ENCODE measurements at places on chromosomes 7 and 10.

DNA sequence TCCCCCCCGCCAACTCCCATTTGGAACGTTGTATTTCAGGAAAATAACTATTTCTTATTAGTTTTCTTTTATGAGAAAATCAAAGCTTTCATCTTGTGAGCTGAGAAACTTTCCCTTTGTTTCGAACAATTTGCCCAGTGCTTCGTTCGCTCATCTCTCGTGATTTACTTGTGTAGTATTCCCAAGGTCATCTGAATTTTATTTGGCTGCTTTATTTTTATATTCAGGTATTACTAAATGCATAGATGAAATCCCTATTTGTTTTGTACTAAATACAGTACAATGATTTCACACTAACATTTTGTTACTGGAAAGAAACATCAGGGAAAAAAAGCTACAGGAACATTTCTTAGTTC lies 12.0 kb upstream of the EBLN1 start:
- DNase-seq = no peak

- DNase-seq = no peak
Measured at GRCh38 chr7:20647036-20647435, 31.6 kb downstream of the ABCB5 start.

- DNase-seq = no peak
Measured at GRCh38 chr10:34291466-34292193, 523.5 kb downstream of the PARD3 start.

DNA sequence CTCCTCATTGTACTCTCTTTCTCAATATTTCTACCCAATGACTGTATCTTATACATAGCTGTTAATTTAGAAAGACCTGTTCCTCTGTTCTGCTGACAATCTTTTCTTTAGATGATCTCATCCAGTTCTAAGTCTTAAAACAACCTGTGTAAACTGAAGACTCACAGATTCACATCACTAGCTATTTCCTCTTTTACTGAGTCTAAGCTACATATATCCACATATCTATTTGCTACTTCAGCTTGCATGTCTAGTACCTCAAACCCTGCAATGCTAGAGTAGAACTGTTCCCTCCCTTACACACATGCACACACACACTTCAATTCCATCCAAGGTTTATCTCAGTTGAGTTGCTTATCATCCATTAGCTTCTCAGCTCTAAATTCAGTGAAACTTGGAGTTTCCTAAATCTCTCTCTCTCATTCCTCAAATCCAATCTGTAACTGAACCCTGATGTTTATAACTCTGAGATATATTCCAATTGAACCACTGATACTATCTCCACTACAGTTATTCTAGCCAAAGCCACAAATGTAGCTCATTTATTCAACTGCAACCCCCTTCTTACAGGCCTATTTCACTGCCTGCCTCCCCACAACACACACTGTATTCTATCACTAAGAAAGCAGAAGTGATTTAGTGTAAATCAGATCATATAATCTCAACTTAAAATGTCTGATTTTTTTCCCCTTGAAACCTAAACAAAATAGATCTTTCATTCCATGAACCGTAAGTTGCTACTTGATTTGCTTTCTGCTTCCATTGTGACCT lies 1036.8 kb upstream of the POT1 start:
- DNase-seq = no peak

DNA sequence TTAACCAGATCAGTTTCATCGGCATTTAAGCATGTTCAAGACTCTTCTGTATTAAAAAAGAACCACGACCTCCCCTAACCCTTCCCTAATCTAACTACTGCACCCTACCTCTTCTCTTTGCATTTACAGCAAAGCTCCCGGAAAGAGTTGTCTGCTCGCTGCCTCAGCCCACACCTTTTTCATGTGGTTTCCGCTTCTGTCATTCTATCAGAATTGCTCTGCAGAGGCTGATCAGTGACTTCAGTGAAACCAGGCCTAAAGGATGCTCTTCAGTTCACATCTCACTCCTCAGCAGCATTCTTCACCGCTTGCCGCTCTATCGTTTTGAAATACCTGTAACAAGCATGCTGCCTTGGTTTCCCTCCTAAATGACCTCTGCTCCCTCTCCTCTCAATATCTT lies 160.9 kb downstream of the SDK1 start:
- peak; percentile 67 for DNase-seq

DNA sequence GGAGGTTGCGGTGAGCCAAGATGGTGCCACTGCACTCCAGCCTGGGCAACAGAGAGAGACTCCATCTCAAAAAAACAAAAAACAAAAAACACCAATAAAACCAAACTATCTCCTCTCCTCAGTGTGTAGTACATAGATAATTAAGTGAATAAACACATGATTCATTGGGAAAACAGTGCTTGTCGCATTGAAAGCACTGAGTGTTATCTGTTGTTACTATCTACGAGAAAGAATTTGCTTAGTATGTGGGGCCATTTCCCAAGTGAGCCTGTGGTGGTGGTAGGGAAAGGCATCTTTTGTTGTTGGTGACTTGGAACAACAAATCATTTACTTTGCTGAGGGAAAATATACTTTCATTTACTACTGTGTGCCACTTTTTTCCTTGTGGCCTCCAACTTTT lies 42.6 kb downstream of the RSBN1L start:
- DNase-seq = no peak

DNA sequence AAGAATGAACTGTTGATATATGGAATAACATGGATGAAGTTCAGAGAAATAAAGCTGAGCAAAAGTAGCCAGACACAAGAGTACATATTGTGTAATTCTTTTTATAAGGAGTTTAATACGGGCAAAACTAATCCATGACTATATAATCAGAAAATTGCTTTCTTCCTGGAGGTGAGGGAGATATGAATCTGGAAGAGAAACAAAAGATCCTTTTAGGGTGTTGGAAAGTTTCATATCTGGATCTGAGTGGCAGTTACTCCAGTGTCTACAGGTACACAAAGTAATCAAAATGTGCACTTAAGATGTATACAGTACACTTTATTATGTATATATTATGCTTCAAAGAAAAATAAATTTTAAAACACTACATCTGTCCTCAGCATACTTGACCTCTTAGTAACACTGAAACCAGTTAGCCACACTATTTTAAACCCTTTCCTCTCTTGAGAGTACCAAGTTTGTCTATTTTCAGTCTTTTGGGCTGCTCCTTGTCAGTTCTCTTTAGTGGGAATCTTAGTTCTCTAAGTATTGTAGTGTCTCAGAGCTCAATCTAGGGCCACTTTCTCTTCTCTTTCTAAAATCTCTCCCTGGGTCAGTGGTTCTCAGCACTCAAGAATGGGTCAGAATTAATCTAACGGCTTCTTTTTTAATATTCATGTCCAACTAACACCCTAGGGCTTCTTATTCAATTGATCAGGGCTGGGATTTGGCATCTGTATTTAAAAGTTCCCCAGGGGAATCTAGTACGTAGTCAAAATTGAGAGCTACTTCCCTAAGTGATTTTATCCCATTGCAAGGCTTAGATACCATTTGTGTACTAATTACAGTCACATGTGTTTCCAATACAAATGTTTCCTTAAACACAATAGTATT lies 4.3 kb upstream of the LIPF start:
- DNase-seq = no peak

- DNase-seq = no peak
Measured at GRCh38 chr10:27884185-27884641, 114.7 kb downstream of the ODAD2 start.

GRCh38 chr7:82247814-82248433 lies 195.7 kb downstream of the CACNA2D1 start:
- DNase-seq = no peak

DNA sequence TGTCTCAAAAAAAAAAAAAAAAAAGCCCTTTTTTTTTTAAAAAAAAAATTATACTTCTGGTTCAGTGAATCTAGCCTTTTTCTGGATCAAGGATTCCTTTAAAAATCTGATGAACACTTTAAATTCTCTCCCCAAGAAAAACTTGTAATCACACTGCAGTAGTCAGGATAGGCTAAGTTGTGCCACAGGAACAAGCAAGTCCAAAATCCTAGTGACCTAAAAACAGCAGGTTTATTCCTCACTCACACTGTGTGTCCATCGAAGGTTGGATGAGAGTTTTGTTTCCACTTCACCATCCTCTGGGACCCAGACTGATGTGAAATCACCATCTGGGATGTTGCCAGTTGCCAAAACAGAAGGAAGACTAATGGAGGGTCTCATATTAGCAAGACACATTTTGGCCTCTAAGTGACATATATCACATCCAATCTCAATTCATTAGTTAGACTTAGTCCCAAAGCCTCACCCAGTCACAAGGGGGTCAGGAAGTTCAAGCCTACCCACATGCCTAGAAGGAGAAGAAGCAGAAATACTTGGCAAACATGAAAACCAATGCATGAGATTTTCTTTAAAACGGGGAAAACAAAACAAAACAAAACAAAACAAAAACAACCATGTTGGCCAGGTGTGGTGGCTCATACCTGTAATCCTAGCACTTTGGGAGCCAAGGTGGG lies 32.7 kb downstream of the CYP17A1 start:
- no peak for DNase-seq

- DNase-seq = no peak
Measured at GRCh38 chr7:24401628-24402593, 117.9 kb downstream of the NPY start.

GRCh38 chr7:11170863-11171568 lies 197.3 kb downstream of the PHF14 start:
- no peak for DNase-seq

DNA sequence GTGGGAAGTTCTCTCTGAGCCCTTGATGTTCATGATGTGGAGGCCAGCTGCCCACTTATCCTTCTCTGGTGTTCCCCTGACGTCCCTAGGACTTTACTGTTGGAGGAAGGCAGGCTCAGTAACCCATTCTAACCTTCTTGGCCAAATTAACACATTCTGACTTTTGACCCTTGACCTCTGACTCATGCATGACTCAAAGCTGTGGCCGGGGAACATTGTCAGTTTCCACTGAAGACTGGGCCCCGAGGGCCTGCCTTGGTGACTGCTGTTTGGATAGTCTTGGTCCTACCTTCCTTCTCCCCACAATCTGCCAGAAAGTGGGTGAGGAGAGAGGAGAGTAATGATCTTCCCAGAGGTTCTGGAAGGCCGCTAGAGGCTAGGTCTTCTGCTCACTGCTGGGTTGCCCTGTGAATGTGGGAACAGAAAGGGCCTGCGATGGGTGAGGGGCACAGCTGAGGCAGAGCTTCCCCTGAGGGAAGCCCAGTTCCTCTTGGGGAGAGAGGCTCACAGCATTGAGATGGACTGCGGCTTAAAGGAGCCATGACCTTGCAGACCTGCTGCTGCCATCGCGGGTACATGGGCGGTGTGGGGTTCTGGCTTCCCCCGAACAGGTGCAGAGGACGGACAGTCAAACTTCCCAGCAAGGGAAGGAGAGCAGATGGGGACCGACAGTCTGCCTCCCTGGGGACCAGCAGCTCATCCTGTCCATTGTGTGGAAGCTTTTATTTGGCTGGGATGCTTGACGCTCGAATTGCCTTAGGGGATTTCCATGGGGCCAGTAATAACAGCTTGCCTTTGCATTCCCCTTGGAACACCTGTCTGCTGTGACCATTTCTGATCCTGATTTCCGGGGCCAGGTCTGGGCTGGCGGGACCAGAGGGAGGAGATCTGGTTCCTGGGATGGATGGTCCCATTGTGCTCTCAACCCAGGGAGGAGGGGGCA lies 43.8 kb downstream of the ADAMTS14 start:
- DNase-seq = peak; percentile 41

GRCh38 chr10:21494191-21495001 lies 31.1 kb downstream of the SKIDA1 start:
- DNase-seq = peak; percentile 48

DNA sequence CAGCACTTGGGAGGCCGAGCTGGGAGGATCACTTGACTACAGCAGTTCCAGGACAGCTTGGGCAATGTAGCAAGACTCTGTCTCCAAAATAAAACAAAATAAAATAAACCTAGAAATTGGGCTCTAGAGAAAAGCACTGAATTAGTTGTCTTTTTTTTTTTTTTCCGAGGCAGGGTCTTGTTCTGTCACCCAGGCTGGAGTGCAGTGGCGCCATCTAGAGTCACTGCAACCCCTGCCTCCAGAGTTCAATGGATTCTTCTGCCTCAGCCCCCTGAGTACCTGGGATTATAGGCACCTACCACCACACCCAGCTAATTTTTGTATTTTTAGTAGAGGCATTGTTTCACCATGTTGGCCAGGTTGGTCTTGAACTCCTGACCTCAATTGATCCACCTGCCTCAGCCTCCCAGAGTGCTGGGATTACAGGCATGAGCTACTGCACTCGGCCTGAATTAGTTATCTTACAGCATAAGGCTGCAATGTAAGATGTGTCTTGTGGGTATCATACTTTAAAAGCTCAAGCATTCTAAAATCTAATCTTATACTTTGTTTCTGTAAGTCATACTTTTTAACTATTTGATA lies 12.8 kb downstream of the MEIG1 start:
- DNase-seq = peak; percentile 70

DNA sequence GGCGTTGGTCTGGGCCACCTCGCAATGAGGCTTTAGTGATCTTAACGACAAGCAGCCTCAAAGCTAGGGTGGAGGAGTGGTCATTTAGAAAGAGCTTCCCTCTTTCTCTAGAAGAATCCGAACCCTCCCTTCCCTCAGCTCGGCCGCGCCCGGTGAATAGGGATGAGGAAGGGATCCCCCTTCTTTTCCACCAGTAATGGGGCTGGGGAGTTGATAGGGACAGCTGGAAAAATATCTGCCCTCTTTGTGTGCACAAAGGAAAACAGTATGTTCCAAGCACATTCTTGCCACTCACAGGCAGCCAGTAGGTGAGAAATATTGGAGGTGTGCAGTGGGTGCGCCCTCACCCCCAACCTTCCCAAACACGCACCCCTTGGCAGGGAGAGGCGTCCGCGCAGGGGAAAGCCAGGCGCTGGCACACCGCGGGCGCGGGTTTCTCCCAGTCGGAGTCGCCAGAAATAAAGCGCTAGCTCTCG lies 6.5 kb downstream of the DLX5 start:
- no peak for DNase-seq

- DNase-seq = no peak
Measured at GRCh38 chr7:108138911-108139310, 8.8 kb upstream of the LAMB4 start.

- DNase-seq = no peak
Measured at GRCh38 chr10:73244866-73245477, 2.1 kb downstream of the DNAJC9 start.

- no peak for DNase-seq
Measured at GRCh38 chr10:126570621-126571602, 99.6 kb downstream of the C10orf90 start.

- DNase-seq = no peak
Measured at GRCh38 chr7:111264981-111265380, 174.1 kb downstream of the LRRN3 start.

DNA sequence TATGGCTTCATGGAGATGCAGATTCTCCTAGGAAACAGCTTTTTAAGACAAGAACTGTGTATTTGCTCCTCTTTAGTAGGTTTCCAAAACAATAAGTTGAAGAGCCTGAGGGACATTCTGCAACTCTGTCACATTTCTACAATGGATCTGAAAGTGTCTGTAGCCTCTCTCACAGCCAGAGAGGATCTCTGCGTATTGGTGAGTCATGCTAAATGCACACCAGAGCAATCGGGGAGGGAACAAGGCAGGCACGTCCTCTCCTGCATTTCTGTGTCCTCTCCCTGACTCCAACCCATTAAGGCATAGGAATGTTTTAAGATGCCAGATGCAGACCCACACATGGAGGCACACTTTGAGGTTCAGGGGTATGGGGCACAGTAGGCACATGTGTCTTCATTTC lies 1126.4 kb upstream of the GHITM start:
- DNase-seq = no peak

- DNase-seq = no peak
Measured at GRCh38 chr10:91557651-91558111, 75.2 kb downstream of the PPP1R3C start.

All from activated T-cell treated with anti-CD3 and anti-CD28 coated beads, Interleukin-2, amount 50 U/mL, for 48 hours (primary cell).